ENCODE measurements at places on chromosomes 11 and 22.

DNA sequence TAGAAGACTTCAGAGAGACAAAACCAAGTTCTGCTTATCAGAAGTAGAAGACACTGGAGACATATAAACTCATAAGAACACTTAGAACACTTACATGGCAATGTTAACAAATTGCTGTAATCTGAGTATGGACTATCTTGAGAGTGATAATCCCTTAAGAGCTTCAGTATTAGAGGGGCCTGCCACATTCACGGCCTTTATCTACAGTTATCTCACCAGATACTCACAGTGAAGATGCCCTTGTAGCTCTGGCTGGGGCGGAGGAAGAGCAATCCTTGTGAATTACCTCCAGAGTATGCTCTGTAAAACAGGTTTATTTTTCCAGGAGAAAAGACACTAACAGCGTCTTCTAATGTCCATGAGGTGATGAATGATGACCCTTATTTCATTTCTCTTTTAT, 762.8 kb downstream of the FAM181B start:
- no peak for DNase-seq

- no peak for DNase-seq
These were observed 154.3 kb upstream of the RASSF10 start for GRCh38 chr11:12854829-12855228.

DNA sequence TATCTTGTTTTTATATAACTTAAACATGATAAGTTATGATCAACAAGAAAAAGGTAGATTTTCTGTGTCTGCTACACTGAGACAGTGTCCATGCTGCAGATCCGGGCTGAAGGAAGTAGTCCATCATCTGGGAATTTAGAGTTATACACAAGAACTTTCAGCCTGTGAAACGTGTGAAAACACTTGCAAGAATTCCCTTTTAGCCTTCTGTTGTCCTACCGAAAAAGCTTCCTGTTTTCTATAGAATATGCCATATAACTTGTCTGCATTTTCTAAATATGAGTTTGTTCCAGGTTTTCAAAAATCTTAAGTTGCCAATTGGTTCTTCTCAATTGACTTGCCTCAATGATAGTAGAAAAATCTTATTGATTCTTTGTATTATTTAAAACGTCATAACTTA, 64.4 kb upstream of the MYO18B start:
- DNase-seq: no peak

DNA sequence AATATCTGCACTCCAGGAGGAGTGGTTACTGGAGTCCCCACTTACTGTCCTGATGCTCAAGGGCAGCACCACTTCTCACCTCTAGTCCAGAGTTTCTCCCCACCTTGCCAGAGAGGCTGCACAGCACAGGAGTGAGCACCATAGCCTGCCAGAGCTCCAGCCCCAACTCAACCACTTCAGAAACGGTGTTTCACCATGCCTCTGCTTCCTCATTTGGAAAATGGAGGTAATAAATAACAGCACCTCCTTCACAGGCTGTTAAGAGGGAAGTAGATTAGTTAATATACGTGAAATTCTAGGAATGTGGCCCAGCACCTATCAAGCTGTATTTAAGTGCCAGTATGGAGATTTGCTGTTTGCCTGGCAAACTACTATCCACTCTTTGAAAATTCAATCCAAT, 63.0 kb downstream of the GALNT18 start:
- DNase-seq: no peak

- no peak for DNase-seq
These were observed 40.7 kb upstream of the ARHGAP20 start for GRCh38 chr11:110752890-110753289.

GRCh38 chr11:76849376-76849775, 11.3 kb upstream of the ACER3 start:
- no peak for DNase-seq

DNA sequence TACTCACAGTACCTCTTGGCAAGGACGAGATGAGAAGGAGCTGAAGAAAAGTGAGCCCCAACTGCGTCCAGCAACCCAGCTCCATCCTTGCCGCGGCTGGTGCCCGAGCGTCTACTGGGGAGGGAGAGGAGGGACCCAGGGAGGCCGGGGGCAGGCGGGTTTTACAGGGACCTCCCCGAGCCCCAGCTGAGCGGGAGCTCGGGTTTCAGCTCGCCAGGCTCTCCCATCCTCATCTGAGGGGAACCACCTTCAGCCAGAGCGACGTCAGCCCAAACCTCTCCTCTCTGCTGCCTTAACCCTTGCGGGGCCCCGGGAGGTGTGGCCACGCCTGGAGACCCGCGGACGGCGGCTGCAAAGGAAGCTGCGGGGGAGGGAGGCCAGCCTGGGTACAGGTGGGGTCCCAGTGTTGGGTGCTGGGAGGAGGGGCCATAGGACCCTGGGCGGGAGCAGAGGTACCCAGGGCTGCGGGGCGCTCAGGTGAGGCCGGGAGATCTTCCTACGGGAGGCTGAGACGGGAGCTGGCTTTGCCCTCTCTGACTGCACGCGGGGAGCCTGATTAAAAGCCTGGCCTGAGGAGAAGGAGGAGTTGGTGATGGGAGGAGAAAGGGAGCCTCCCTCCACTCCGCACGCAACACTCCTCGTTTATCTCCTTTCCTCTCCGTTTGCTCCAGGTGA, at the start of gene PAMR1:
Gene PAMR1, minus strand, starts transcription at position 116 of the 675 bp plus-strand sequence. Its CDS starts 31 bp downstream, at position 85.
- DNase-seq: no peak
